ENCODE measurements at places on chromosomes 12 and 14. TPM values are rescaled to one million over a fixed set of nuclear protein-coding genes. Genes with fewer than 3 reads are reported as not detected.

The B4GALNT1 gene
- total RNA-seq = 37.5 TPM

The MMP14 gene
- total RNA-seq = 6.9 TPM

The PKP2 gene
- total RNA-seq = 7.3 TPM

The HOXC4 gene
- total RNA-seq = not detected

The SERPINA9 gene
- total RNA-seq = not detected

The MVK gene
- total RNA-seq = 14.3 TPM

The OTX2 gene
- 0.41 TPM for total RNA-seq

The ABCC9 gene
- total RNA-seq = 13.0 TPM

The GPR137C gene
- 25.3 TPM for total RNA-seq

The STX2 gene
- total RNA-seq = 21.2 TPM

The ULK1 gene
- total RNA-seq = 7.3 TPM

DNA sequence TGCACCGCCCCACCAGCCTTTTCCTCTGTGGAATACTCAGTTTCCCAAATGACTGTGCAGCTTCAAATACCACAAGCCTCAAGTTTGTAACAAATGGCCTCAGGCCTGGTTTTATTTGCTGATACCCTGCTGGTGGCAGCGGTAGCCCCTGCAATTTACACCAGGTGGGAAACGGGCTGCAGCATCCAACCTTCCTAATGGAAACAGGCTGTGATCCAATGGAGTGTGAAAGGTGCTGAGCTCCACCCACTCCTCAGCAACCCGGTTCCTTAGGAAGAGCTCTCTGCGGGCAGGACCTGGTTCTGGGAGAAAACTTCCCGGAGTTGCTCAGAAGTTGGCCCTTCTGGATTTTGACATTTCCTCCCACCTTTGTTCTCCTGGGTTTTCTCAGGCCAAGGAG, 41.7 kb upstream of the LTA4H start:
- DNase-seq = no peak

- DNase-seq = no peak
These were observed 52.1 kb downstream of the STON2 start for GRCh38 chr14:81348061-81348460.

- no peak for DNase-seq
These were observed 34.0 kb downstream of the KITLG start for GRCh38 chr12:88546226-88546625.

DNA sequence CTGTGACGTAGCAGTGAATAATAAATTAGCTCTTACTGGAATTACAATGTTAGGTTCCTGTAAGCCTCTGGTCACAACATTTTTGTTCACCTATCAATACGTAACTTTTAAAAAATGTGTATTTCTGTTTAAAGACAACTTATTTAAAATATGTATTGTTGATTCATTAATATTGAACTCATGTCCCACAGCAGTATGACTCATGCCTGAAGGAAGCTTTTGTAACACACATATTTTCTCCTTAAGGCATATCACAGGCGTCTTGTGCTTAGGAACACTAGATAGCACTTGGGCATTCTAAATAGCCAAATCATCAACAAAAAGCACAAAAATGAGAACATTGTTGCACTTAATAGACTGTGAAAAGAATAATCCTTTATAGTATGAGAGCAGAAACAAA, 92.5 kb downstream of the GPHN start:
- no peak for DNase-seq

GRCh38 chr12:74820324-74820723, 282.7 kb downstream of the ATXN7L3B start:
- no peak for DNase-seq

DNA sequence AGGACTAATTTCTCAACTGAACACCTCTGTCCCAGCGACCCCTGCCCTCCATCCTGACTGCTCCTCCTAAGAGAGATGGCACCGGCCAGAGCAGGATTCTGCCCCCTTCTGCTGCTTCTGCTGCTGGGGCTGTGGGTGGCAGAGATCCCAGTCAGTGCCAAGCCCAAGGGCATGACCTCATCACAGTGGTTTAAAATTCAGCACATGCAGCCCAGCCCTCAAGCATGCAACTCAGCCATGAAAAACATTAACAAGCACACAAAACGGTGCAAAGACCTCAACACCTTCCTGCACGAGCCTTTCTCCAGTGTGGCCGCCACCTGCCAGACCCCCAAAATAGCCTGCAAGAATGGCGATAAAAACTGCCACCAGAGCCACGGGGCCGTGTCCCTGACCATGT, 756 bp downstream of the RNASE7 start:
- no peak for DNase-seq

DNA sequence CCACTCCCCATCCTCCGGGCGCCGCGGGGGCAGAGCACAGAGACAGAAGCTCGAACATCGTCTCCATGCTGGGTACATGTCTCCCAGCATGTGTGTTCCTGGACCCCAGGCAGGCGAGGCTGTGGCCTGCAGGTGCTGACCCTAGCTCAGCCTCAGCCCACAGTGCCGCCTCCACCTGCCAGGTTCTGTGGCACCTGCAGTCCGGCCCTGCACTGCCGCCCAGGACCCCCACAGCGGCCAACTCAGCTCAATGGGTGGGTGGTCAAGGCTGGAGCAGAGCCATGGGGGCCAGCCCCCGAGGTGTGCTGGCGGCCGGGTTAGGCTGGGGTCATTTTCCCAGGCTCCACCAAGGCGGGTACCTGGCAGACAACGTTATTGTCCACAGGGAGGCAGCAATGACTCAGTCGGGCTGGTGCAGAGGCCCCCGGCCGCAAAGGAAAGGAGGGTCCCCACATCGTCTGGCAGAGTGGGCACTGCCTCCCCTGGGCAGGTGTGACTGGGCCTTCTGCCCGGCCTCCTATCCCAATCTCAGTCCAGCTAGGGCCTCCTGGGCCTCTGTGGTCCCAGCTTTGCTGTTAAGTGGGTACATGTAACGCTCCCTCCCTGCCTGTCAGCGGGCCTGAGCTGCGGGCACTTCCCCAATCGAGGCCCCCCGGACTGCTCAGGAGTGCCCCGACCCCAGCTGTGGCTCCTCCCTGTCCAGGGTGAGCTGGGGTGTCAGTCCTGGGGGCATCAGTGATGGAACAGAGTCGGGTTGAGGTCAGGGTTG, 20.2 kb upstream of the NUDT14 start:
- no peak for DNase-seq

GRCh38 chr12:52369211-52369610, 1.9 kb upstream of the KRT85 start:
- no peak for DNase-seq

GRCh38 chr12:100123316-100124095, 19.2 kb downstream of the BLTP3B start:
- DNase-seq = no peak

DNA sequence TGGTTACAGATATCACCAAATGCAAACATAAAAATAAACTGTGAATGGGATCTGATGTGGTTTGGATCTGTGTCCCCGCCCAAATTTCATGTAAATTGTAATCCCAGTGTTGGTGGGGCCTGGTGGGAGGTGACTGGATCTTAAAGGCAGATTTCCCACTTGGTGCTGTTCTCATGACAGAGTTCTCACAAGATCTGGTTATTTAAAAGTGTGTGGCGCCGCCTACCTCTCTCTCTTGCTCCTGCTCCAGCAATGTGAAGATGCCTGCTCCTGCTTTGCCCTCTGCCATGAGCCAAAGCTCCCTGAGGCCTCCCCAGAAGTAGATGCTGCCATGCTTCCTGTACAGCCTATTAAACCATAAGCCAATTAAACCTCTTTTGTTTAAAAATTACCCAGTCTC, 47.8 kb downstream of the SLC25A21 start:
- no peak for DNase-seq

GRCh38 chr14:91249841-91250616, 5.5 kb upstream of the GPR68 start:
- no peak for DNase-seq

- DNase-seq = no peak
These were observed 36.5 kb upstream of the SSTR1 start for GRCh38 chr14:38171197-38171596.

- DNase-seq = peak; percentile 28
These were observed 756.5 kb upstream of the TBX3 start for GRCh38 chr12:115440438-115440837.

- DNase-seq = no peak
These were observed 109.9 kb downstream of the NAV3 start for GRCh38 chr12:77940567-77940966.

GRCh38 chr12:11162502-11162901, 8.5 kb upstream of the SMIM10L1 start:
- DNase-seq = no peak

DNA sequence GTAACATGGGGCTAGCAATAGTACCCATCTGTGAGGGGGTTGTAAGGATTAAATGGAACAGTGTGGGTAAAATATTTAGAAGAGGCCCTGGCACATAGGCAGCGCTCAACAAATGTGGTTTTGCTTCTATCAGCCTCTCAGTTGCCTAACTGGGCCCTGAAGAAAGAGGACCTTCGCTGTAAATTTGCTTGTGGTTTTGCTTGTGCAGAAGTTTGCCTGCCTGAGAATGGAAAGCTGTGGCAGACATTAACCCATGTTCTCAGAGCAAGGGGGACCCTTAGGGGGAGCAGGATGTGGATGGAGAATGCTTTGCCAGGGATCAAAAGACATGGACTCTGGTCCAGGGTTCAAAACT, 160.1 kb downstream of the BRMS1L start:
- no peak for DNase-seq

- no peak for DNase-seq
These were observed 34.0 kb upstream of the KIF21A start for GRCh38 chr12:39476894-39477293.

DNA sequence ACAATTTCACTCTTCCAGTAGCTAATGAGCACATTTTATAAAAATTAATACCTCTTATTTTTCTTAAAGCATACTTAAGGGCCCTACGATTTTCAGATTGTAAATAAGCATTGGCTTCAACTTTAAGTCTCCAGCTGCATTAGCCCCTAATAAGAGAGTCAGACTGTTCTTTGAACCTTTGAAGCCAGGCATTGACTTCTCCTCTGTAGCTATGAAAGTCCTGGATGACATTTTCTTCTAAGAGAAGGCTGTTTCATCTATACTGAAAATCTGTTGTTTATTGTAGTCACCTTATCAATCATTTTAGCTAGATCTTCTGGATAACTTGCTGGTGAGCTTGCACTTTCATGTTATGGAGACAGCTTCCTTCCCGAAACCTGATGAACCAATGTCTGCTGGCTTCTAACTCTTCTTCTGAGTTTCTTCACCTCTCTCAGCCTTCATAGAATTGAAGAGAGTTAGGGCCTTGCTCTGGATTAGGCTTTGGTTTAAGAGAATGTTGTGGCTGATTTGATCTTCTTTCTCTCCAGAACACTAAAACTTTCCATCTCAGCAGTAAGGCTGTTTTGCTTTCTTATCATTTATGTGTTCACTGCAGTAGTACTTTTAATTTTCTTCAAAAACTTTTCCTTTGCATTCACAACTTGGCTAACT, 377.1 kb upstream of the RGS6 start:
- DNase-seq = no peak

GRCh38 chr12:118982302-118982701, 961 bp downstream of the SRRM4 start:
- no peak for DNase-seq
